ENCODE measurements at places on chromosomes 4 and X.

DNA sequence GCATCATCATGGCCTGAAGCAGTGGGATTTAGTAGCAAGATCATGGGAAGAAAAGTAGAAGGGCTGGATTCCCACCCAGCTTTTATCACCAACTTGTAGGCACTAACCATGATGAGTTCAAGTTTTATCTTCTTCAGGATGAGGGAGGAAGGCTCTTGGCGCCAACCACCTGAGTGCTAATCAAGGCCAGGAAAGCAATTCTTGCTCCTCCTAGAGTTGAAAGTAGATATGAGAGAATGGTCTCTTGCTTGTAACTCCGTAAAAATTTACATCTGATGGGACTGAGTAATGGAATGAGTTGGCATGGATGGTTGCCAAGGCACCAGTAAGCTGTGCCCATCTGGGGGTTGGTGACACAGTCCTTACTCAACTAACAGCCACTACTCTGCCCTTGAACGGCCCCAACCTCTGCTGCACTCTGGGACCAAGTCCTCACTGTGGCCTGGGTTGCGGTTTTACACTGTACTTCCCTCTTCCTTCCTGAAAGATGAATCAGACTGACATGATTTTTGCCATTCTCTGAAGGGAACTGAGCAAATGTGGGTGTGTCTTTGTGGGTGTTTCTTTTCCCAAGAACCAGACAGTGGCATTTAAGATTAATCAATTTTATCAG lies 39.4 kb upstream of the NDP start:
- H3K4me1 ChIP-seq, result no peaks in the 10 kb centered on the region
- no peak overlapping the region for H3K4me3 ChIP-seq
- no peaks in the 10 kb centered on the region for H3K36me3 ChIP-seq
- H3K27me3 ChIP-seq, result no peaks in the 10 kb centered on the region
- DNase-seq, result peak; percentile 63

DNA sequence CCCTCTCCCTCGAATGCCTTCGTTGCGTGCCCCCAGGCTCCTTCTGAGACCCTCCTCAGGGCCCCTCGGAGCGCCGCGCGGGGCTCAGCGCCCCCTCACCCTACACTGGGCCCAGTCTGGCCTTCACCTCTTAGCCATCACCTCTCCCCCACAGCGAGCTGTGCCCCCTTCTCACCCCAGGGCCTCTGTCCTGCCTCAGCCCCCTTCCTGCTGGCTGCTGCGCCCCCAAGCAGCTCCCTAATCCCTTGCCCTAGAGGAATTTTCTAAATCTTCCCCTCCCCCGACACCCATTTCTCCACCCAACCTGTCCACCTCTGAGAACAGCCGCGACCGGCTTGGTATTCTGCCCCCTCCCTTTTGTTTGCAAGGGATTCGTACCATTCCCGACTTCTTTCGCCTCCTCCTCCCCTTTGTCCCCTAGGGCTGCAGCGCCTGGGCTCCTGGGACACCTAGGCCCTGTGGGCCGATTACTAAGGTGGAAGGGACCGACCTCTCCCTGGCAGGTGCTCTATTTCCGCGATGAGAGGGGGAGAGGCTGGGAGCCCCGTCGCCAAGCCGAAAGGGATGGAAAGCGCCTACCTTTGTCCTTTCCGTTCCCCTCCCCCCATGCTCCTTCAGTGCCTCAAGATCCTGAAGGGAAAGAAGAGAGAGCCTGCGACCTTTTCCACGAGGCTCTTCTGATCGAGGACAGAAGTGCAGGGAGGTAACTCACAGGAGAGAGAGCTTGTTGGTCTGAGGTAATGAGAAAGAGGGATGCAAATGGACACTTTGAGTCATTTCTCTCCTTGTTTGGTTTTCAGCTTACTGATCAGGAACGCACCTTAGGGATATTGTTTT lies 10.9 kb downstream of the DLG3 start:
- peak overlapping the region; percentile 89 for H3K27ac ChIP-seq
- DNase-seq, result no peak
- H3K36me3 ChIP-seq, result no peaks in the 10 kb centered on the region
- no peaks in the 10 kb centered on the region for H3K27me3 ChIP-seq
- peaks cover 19% of the 10 kb centered on the region for H3K4me1 ChIP-seq

DNA sequence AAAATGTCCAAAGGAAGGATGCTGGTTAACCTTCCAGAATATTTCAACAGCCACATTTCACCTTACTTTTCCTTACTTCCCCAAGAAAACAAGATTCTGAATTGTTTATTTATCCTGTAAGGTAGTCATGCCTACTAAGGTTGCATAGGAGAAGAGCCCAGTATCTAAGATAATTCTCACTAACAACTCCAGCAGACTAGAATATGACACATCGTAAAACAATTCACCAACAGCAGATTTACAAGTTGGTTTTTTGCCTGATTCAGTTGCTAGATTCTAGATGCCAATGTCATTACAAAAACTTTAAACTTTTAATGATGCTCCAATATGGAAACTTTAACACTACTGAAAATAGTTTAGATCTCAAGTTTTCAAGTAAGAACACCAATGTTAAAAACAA lies 176.4 kb downstream of the IL13RA2 start:
- no peaks in the 10 kb centered on the region for H3K36me3 ChIP-seq
- no peak overlapping the region for H3K27ac ChIP-seq
- no peaks in the 10 kb centered on the region for H3K4me1 ChIP-seq
- no peak overlapping the region for H3K4me3 ChIP-seq

DNA sequence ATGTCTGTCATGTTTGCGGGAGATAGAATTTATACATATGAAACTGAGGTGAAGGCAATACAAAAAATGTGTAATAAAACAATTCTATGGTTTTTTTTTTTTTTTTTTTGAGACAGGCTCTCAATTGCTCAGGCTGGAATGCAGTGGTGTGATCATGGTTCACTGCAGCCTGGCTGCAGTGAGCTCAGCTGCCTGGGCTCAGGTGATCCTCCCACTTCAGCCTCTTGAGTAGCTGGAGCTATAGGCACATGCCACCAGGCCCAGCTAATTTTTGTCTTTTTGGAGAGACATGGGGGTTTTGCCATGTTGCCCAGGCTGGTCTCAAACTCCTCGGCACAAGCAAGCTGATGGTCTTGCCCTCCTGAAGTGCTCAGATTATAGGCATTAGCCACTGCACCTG lies 10.1 kb downstream of the RADX start:
- H3K4me3 ChIP-seq, result no peak overlapping the region
- no peaks in the 10 kb centered on the region for H3K36me3 ChIP-seq
- no peak for DNase-seq
- H3K4me1 ChIP-seq, result no peaks in the 10 kb centered on the region

GRCh38 chr4:18935659-18936345 lies 914.2 kb upstream of the LCORL start:
- H3K36me3 ChIP-seq, result no peaks in the 10 kb centered on the region
- no peak for DNase-seq
- no peaks in the 10 kb centered on the region for H3K27me3 ChIP-seq
- H3K27ac ChIP-seq, result no peak overlapping the region
- no peaks in the 10 kb centered on the region for H3K4me1 ChIP-seq

GRCh38 chr4:102454268-102454667 lies 46.9 kb upstream of the NFKB1 start:
- no peaks in the 10 kb centered on the region for H3K27me3 ChIP-seq
- no peaks in the 10 kb centered on the region for H3K36me3 ChIP-seq
- no peak overlapping the region for H3K27ac ChIP-seq
- H3K4me1 ChIP-seq, result no peaks in the 10 kb centered on the region

- peaks cover 51% of the 10 kb centered on the region for H3K36me3 ChIP-seq
- DNase-seq, result no peak
- peaks cover 21% of the 10 kb centered on the region for H3K4me1 ChIP-seq
- no peaks in the 10 kb centered on the region for H3K27me3 ChIP-seq
- H3K27ac ChIP-seq, result no peak overlapping the region
- no peak overlapping the region for H3K4me3 ChIP-seq
Measured at GRCh38 chr4:75660491-75660890, 12.7 kb downstream of the G3BP2 start.

DNA sequence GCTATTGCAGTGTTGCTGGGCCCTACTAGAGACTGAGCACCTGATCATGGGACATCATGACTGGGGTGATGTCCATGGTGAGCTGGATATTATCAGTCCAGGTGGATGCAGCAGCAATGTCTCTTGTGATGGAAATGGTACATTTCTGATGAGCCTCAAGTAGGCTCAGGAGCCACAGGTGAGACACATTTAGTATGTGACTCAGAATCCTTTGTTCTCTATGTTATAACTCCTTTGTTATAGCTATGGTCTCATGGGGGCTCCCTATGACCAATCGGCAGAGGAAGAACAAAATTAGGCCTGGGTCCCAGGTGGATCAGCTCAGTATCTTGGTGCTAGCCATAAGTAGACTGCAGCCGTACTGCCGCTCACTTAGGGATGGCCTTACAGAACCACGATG lies 107.9 kb upstream of the FAT1 start:
- no peaks in the 10 kb centered on the region for H3K36me3 ChIP-seq
- H3K4me3 ChIP-seq, result no peak overlapping the region
- no peaks in the 10 kb centered on the region for H3K4me1 ChIP-seq
- no peak overlapping the region for H3K27ac ChIP-seq
- no peaks in the 10 kb centered on the region for H3K27me3 ChIP-seq
- no peak for DNase-seq

DNA sequence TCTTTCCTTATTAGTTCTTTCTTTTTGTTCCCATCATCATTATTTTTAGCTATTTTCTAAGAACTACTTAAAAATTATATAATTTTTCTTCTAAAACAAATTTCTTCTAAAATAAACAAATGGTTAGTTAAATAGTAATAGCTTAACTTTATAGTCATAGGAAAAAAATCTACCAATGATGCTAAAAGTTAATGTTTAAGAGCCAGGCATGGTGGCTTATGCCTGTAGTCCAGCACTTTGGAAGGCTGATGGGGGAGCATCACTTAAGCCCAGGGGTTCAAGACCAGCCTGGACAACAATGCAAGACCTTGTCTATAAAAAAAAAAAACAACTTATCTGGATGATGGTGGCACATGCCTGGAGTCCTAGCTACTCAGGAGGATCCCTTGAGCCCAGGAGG lies 127.1 kb upstream of the ANXA3 start:
- H3K4me3 ChIP-seq, result no peak overlapping the region
- H3K27me3 ChIP-seq, result no peaks in the 10 kb centered on the region
- no peak overlapping the region for H3K27ac ChIP-seq
- H3K36me3 ChIP-seq, result no peaks in the 10 kb centered on the region
- no peak for DNase-seq

- no peak overlapping the region for H3K4me3 ChIP-seq
- no peaks in the 10 kb centered on the region for H3K27me3 ChIP-seq
- peaks cover 32% of the 10 kb centered on the region for H3K4me1 ChIP-seq
- DNase-seq, result no peak
Measured at GRCh38 chr4:156118507-156119220, 165.0 kb upstream of the CTSO start.

DNA sequence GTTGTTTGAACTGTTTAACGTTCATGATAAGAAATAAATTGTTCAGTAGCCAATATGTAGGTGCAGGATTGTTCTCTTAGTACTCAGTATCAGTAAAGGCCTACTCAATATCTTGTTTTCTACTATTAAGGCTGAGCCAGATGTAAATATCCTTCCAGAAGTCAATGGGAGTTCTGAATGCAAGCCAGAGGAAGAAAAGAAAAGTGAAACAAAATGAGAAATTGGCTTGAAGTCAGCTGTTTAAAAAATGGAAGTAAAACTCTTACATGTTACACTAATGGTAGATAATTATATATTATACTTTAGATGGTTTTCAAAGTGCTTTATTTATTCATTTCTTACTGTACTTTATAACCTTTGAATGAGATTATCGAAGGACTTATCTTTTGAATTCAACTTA lies 1417.9 kb downstream of the ADGRL3 start:
- no peak overlapping the region for H3K4me3 ChIP-seq
- H3K36me3 ChIP-seq, result no peaks in the 10 kb centered on the region
- H3K27me3 ChIP-seq, result no peaks in the 10 kb centered on the region
- H3K27ac ChIP-seq, result no peak overlapping the region
- H3K4me1 ChIP-seq, result no peaks in the 10 kb centered on the region

DNA sequence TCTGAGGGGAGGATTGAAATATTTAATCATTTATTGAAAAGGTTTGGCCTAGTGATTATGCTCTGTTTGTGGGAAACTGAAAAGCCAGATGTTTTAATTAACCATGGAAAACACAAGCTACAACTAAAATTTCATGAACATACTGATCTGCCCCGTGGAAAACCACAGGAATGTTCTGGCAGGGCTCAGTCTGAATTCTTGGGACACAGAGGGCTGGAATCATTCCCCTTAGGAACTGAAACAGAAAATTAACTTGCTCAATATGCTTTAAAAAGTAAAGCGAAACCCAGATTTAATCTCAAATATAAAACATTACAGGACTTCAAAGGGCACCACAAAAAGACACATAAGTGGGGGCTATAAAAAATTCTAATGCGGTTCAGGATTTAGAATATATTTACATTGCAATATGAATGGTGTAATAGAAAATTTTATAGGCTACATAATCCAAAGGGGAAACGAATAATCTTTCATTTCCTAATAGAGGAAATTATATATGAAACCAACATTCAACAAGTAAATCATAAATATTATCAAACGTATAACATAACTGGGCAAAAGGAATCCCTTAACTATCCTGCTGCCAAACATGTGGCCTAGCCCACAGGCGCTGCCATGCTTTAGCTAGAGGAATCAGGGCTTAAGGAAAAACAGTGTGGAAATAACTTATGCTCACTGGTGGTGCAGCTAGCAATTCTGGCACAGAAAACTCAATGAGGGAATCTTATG lies 70.9 kb downstream of the APBB2 start:
- no peak overlapping the region for H3K4me3 ChIP-seq
- H3K27ac ChIP-seq, result peak overlapping the region; percentile 88
- peak; percentile 88 for DNase-seq

DNA sequence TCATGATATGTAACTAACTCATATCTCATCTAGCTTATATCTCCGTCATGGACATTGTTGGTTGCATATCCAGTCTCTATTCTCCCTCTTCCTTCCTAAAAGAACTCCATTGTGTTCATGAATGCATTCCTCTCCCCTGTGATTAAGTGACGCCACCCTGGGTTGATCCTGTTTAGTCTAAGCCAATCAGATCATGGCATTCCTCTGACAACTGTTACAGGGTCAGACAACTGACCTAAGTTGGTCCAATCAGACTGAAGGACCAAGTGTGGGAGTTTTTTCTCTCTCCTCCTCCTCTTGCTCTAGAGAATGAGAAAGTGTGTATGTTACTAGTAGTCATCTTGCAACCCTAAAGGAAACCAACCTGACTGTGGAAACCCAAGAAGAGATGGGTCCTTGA lies 3.6 kb downstream of the APOO start:
- DNase-seq, result no peak
- H3K27ac ChIP-seq, result no peak overlapping the region
- H3K27me3 ChIP-seq, result no peaks in the 10 kb centered on the region
- H3K36me3 ChIP-seq, result no peaks in the 10 kb centered on the region

- H3K4me3 ChIP-seq, result peak overlapping the region; percentile 59
- no peaks in the 10 kb centered on the region for H3K36me3 ChIP-seq
- H3K4me1 ChIP-seq, result no peaks in the 10 kb centered on the region
- H3K27me3 ChIP-seq, result no peaks in the 10 kb centered on the region
- H3K27ac ChIP-seq, result peak overlapping the region; percentile 80
- DNase-seq, result no peak
Measured at GRCh38 chrX:102599951-102600579, 750 bp downstream of the ARMCX5 start.

DNA sequence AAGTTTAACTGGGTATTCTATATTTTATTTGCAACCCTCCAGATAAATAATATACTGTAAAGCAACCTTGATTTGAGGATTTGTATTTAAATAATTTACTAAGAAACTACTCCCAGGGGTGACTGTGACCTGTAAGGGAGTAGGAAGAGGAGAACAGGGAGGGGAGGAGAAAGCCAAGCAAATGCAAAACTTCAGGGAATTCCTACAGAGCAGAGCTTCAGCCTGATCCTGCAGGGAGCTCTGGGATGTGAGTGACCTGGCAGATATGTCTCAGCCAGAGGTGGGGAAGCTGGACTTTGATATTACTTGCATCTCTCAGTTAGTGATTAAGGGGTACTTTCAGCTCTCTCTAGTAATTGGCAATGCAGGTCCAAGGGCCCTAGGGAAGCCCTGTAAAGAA lies 302.0 kb downstream of the FRMPD4 start:
- H3K4me1 ChIP-seq, result no peaks in the 10 kb centered on the region
- no peaks in the 10 kb centered on the region for H3K27me3 ChIP-seq
- H3K4me3 ChIP-seq, result no peak overlapping the region
- no peak overlapping the region for H3K27ac ChIP-seq
- H3K36me3 ChIP-seq, result no peaks in the 10 kb centered on the region

All from sigmoid colon (tissue), 7 donors.